MCF 10A (cell line): ENCODE measurements at places on chromosomes 12 and 14. TPM values are rescaled to one million over a fixed set of nuclear protein-coding genes. Genes with fewer than 3 reads are reported as not detected.

The CELA1 gene
- not detected in 2 replicates for total RNA-seq

The OR10P1 gene
- total RNA-seq: not detected in 2 replicates

The ASPG gene
- total RNA-seq: 0.05 and 0.12 TPM in 2 replicates

- peak; percentile 59 for DNase-seq
Observed at GRCh38 chr12:49662998-49663843, 39.9 kb downstream of the PRPF40B start.

GRCh38 chr12:19273482-19274330 lies 144.2 kb downstream of the PLEKHA5 start:
- DNase-seq: peak; percentile 95

DNA sequence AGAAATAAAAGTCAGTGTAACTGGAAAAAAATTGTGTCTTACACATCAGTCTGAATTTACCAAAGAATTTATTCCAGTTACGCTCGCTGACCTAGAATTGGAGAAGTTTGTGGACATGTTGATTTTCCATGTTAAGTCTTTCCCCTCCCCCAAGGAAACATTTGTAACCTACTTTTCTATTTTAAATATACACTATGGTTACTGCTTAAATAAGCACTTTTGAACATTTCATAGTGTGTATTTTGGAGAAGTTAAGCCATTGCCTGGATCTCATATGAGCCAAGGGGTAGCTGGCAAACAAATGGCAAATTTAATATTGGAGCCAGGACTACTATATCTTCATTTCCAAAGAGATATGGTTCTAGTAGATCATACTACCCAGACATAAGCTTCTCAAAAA lies 42.9 kb upstream of the NT5DC3 start:
- DNase-seq: no peak

GRCh38 chr12:18141048-18141982 lies 51.3 kb upstream of the RERGL start:
- DNase-seq: peak; percentile 90
